ENCODE measurements at places on chromosomes 13 and 19. TPM values are rescaled to one million over a fixed set of nuclear protein-coding genes. Genes with fewer than 3 reads are reported as not detected.

The LILRA1 gene
- total RNA-seq: 0.40 TPM

The OR7C1 gene
- total RNA-seq: 0.04 TPM

The IGFL3 gene
- not detected for total RNA-seq

The RXFP2 gene
- total RNA-seq: not detected

The CYP2F1 gene
- not detected for total RNA-seq

The NANOS3 gene
- total RNA-seq: not detected

The TEX29 gene
- not detected for total RNA-seq
